ENCODE measurements at places on chromosomes 7 and 10.

DNA sequence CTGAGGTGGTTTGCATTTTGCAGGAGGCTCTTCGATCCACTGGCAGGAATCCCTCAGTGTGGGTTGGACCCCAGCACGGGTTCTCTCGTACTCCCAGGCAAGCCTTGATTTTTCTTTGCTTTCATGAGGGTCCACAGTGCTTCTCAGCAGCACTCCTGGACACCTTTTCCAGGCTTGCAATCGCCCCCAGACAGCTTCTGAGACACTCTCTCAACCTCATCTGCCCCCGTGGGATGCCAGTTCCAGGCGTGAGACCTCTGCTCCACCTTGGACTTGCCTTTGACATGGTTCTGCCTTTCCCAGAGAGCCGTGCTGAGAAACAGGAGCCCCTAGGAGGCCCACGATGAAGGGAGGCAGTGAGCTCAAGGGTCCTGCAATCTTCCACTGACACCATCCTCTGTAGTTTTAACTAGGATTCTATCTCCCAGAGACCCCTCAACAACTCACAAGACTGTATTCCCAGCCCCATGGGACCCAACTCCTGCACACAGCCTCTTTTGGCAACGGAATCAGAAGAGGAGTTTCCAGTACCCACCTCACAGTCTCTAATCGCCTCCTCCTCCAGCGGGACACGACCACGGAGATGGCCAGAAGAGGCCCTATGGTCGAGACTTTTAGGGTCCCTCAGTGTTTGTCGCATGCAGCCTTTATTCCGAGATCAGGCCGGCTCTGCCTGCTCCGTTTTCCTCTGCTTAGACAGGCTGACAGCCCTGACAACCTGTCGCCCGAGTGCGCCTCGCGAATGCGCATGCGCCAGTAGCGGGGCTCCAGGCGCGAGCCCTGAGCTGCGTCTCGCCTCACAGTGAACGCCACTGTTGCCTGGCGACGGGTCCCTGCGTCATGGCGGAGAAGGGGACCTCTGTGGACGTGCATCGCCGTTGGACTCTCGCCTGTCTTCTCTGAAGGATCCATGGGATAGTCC, 26.0 kb upstream of the ZNF273 start:
- H3K4me1 ChIP-seq = no peaks in the 10 kb centered on the region
- no peak for DNase-seq
- peak overlapping the region; percentile 56 for H3K4me3 ChIP-seq
- H3K27me3 ChIP-seq = no peaks in the 10 kb centered on the region
- no peak overlapping the region for H3K27ac ChIP-seq

DNA sequence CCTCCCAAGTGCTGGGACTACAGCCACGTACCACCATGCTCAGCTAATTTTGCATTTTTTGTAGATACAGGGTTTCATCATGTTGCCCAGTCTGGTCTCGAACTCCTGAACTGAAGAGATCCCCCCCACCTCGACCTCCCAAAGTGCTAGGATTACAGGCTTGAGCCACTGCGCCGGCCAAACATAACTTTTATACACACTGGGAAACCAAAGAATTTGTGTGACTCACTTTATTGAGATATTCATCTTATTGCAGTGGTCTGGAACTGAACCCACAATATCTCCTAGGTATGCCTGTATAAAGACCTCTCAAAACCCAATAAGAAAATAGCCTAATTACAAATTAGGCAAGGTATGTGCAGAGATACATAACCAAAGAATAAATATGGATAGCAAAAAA, 182.6 kb upstream of the FEZF1 start:
- H3K4me3 ChIP-seq = no peak overlapping the region
- no peaks in the 10 kb centered on the region for H3K4me1 ChIP-seq
- no peaks in the 10 kb centered on the region for H3K27me3 ChIP-seq
- H3K27ac ChIP-seq = no peak overlapping the region
- DNase-seq = no peak
- H3K36me3 ChIP-seq = no peaks in the 10 kb centered on the region

GRCh38 chr7:27560706-27561235, 101.9 kb downstream of the HIBADH start:
- DNase-seq = no peak
- no peaks in the 10 kb centered on the region for H3K4me1 ChIP-seq
- H3K4me3 ChIP-seq = no peak overlapping the region
- no peaks in the 10 kb centered on the region for H3K36me3 ChIP-seq
- H3K27ac ChIP-seq = no peak overlapping the region

GRCh38 chr7:5667391-5667790, 114.1 kb downstream of the RNF216 start:
- H3K4me3 ChIP-seq = no peak overlapping the region
- peaks cover 2% of the 10 kb centered on the region for H3K4me1 ChIP-seq
- no peaks in the 10 kb centered on the region for H3K27me3 ChIP-seq

GRCh38 chr7:7569081-7569527, 2.4 kb downstream of the MIOS start:
- H3K27me3 ChIP-seq = no peaks in the 10 kb centered on the region
- no peak overlapping the region for H3K27ac ChIP-seq
- peaks cover 11% of the 10 kb centered on the region for H3K36me3 ChIP-seq
- H3K4me1 ChIP-seq = peaks cover 5% of the 10 kb centered on the region

DNA sequence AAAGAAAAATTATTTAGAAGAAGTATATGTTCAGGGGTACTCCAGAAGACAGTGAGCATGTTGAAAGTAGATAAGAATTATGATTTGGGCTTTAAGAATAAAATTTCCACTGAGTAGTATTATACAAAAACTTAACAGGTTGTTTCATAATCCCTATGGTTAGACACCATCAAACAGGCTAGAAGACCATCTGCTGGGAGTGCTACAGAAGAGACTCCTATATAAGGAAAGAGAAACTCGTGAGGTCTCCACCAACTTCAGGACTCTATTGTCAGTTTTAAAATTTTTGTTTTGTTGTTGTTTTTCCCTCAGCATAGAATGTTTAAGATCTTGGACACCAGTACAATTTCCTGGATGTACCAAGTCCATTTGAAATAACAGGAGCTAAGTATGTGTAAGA, 13.1 kb downstream of the DNAJC1 start:
- H3K27me3 ChIP-seq = no peaks in the 10 kb centered on the region
- H3K4me3 ChIP-seq = no peak overlapping the region
- no peaks in the 10 kb centered on the region for H3K4me1 ChIP-seq
- no peak overlapping the region for H3K27ac ChIP-seq
- DNase-seq = no peak
- no peaks in the 10 kb centered on the region for H3K36me3 ChIP-seq

DNA sequence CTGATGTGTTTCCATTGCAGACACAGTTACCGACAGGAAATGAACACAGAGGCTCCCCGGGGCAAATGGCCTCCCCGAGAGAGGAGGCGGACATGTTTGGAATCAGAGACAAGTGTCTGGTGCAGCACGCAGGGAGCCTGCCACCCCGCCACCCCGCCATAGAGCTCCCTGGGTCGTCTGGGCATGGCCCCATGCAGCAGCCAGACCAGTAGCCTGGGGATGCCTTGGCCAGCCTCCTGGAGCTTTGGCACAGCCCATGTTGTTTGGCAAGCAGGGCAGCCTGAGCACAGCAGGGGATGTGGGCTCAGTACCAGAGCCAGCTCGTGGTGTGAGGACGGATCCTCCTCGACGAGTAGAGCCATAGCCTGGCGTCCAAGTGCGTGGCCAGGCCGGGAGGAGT, 80.8 kb downstream of the NKX6-2 start:
- H3K36me3 ChIP-seq = peaks cover 19% of the 10 kb centered on the region
- H3K27ac ChIP-seq = no peak overlapping the region
- H3K27me3 ChIP-seq = no peaks in the 10 kb centered on the region
- peak; percentile 44 for DNase-seq

DNA sequence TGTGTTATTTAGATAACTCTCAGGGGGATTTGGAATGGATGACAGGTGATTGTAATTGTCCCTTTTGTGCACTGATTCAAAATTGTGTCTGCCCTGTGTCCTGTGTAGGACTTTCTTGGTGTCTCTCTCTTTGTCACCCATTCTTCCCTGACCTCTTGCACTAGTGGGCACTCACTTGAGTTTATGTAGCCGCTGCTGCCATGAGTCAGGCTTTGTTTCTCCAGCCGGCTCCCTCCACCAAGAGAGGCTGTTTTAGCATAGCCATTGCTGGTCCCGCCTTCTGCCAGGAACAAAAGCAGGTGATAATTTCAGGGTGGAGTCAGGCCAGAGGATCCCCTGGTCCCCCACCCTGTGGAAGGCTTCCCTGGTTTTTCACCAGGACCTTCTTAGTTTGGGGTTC, 8.4 kb downstream of the COL17A1 start:
- H3K27me3 ChIP-seq = no peaks in the 10 kb centered on the region
- no peak overlapping the region for H3K27ac ChIP-seq
- DNase-seq = no peak
- H3K4me1 ChIP-seq = no peaks in the 10 kb centered on the region
- H3K4me3 ChIP-seq = no peak overlapping the region

DNA sequence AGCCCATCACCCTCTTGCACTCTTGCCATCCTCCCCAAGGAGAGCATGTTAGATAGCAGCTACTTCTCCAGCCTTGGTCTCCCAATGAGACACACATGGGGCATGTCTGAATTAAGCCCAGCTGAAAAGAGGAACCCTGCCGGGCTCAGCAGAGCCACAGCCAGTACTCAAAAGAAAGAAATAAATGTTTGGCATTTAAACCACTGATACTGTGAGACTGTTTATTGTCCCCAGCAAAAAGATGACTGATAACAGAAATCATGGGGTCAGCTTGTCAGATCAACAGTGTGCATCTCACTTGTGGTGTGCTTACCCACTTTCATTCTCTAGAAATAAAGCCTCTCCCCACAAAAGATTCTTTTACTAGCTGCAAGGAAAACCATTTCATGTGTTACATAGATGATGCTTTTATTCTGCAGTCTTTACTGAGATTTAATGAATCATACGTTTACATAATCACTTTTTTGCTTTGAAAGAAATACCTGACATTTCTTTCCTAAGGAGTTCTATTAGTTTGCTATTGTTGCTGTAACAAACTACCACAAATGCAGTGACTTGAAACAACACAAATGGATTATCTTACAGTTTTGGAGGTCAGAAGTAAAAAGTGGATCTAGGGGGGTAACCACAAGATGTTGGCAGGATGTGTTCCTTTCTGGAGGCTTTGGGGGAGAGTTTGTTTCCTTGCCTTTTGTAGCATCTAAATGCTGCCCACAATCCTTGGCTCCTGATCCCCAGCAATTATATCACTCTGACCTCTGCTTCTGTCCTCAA, 20.9 kb downstream of the ANKRD7 start:
- DNase-seq = no peak
- H3K27me3 ChIP-seq = no peaks in the 10 kb centered on the region
- no peak overlapping the region for H3K4me3 ChIP-seq

GRCh38 chr10:21263263-21263803, 262.1 kb downstream of the SKIDA1 start:
- no peaks in the 10 kb centered on the region for H3K4me1 ChIP-seq
- no peak overlapping the region for H3K27ac ChIP-seq
- H3K36me3 ChIP-seq = no peaks in the 10 kb centered on the region
- no peak overlapping the region for H3K4me3 ChIP-seq

DNA sequence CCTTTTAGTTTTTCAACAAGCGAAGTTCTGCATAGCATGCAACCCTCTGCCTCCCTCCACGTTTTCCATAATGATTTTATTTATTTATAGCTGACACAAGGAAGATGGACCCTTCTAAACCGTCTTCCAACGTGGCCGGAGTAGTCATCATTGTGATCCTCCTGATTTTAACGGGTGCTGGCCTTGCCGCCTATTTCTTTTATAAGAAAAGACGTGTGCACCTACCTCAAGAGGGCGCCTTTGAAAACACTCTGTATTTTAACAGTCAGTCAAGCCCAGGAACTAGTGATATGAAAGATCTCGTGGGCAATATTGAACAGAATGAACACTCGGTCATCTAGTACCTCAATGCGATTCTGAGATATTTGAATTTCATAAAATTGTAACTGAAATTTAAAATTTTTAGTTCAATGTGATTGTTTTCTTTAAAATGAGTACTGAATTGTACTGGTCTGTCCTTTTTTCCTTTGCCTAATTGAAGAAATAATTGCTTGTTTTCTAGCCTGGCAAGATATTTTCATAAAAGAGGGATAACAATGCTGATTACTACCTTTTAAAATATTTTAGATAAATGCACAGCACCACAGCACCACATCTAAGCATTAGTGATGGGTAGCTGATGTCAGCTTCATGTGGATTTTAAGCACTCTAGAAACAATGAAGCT, 41.5 kb upstream of the SLC39A12 start:
- H3K4me1 ChIP-seq = no peaks in the 10 kb centered on the region
- DNase-seq = peak; percentile 67
- no peak overlapping the region for H3K4me3 ChIP-seq
- no peak overlapping the region for H3K27ac ChIP-seq
- H3K27me3 ChIP-seq = no peaks in the 10 kb centered on the region

- no peak overlapping the region for H3K27ac ChIP-seq
- H3K4me1 ChIP-seq = peaks cover 12% of the 10 kb centered on the region
- peaks cover 30% of the 10 kb centered on the region for H3K36me3 ChIP-seq
- no peaks in the 10 kb centered on the region for H3K27me3 ChIP-seq
- H3K4me3 ChIP-seq = no peak overlapping the region
Measured at GRCh38 chr10:103890194-103890658, 27.8 kb downstream of the STN1 start.

DNA sequence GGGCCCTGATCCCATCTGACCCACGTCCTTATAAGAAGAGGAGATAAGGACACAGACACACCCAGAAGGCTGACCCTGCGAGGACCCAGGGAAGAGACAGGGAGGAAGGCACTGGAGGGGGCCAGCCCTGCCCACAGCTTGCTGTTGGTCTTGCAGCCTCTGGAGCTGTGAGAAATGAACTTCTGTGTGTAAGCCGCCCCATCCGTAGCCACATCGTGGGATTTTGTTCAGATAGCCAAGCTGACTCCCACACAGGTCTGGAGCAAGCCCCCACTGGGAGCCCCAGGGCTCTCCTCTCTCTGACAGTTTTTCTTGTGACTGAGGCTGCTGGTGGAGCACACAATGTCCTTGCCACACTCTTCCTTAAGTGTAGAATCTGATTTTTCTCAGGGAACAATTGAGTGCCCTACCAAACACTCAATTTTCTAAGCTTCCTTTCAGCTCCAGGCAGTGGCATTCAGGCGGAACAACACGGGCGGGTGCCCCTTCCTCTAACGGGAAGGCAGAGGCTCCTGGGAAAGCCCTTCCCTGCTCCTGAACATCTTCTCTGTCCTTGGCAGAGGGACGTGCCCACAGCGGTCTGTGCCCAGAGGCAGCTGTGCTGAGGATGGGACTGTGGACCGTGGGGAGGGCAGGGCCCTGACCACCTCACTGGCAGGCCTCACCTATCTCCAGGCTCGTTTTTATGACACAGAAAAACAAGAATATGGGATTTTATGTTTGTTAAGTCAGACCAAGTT, 160.6 kb upstream of the SHH start:
- no peak overlapping the region for H3K27ac ChIP-seq
- H3K4me3 ChIP-seq = no peak overlapping the region

- no peaks in the 10 kb centered on the region for H3K4me1 ChIP-seq
- no peak overlapping the region for H3K4me3 ChIP-seq
- H3K36me3 ChIP-seq = no peaks in the 10 kb centered on the region
- no peak for DNase-seq
- H3K27me3 ChIP-seq = no peaks in the 10 kb centered on the region
- H3K27ac ChIP-seq = no peak overlapping the region
Measured at GRCh38 chr10:115989621-115990020, 283.4 kb downstream of the GFRA1 start.

GRCh38 chr7:7264306-7265040, 82.1 kb downstream of the C1GALT1 start:
- no peak for DNase-seq
- H3K36me3 ChIP-seq = no peaks in the 10 kb centered on the region
- no peak overlapping the region for H3K27ac ChIP-seq

GRCh38 chr10:1652151-1652550, 85.2 kb downstream of the ADARB2 start:
- H3K4me3 ChIP-seq = no peak overlapping the region
- no peaks in the 10 kb centered on the region for H3K4me1 ChIP-seq
- H3K36me3 ChIP-seq = no peaks in the 10 kb centered on the region
- H3K27ac ChIP-seq = no peak overlapping the region
- no peaks in the 10 kb centered on the region for H3K27me3 ChIP-seq
